ENCODE measurements at places on chromosomes 1 and 21. TPM values are rescaled to one million over a fixed set of nuclear protein-coding genes. Genes with fewer than 3 reads are reported as not detected.

Gene TMEM51
- 7.0 TPM for total RNA-seq

Gene CCDC30
- 1.4 TPM for total RNA-seq

Gene SMYD2
- total RNA-seq = 40.3 TPM

Gene PROX1
- 0.38 TPM for total RNA-seq

Gene CDC42SE1
- total RNA-seq = 46.2 TPM

Gene DNM3
- total RNA-seq = 0.77 TPM

Gene SPRR1B
- total RNA-seq = not detected

Gene TRABD2B
- total RNA-seq = 0.28 TPM

Gene ZMPSTE24
- 129 TPM for total RNA-seq

Gene MYOC
- 0.28 TPM for total RNA-seq

Gene CHRM3
- total RNA-seq = under 0.01 TPM

Gene CFAP57
- 0.19 TPM for total RNA-seq

Gene TNNT2
- not detected for total RNA-seq

Gene LACTBL1
- not detected for total RNA-seq

Gene EDARADD
- total RNA-seq = 0.19 TPM

Gene SPRR2D
- total RNA-seq = not detected

All from regular cardiac myocyte (primary cell).